ENCODE measurements at places on chromosomes 2 and 18. TPM values are rescaled to one million over a fixed set of nuclear protein-coding genes. Genes with fewer than 3 reads are reported as not detected.

DNA sequence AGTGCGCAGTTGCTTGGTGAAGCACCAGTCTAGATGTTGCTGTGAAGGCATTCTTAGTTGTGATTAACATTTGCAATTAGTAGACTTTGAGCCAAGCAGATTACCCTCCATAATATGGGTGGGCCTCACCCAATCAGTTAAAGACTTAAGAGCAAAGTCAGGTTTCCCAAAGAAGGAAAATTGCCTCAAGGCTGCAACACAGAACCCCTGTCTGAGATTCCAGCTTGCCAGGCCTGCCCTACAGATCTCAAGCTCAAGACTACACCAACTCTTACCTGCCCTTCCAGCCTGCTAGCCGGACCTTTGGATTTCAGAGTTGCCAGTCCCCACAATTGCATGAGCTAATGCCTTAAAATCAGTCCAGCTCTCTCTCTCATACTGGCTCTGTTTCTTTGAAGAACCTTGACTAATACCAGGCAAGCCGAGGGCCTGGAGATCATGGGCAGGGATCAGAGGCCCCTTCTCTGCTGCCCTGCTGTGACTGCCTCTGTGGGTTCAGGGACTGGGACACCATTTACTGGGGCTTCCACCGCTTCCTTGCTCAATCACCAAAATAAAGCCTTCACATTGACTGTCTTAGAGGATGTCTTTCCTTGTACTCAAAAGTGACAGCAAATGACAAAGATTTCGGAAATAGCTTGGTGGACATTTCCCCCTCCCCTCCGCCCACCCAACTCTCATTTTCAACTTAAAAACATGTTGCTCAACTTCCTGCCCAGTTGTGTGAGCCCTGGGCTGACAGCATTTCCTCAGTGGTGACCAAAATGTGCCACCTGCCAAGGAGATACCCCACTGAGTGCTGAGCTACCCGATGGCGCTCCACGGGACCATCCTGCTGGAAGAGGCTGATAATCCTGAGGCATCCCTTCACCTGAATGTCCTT, 86.7 kb downstream of the GALNT14 start:
- no peaks in the 10 kb centered on the region for H3K4me1 ChIP-seq
- no peak for DNase-seq
- H3K36me3 ChIP-seq, result no peaks in the 10 kb centered on the region
- H3K27ac ChIP-seq, result no peak overlapping the region

- H3K4me1 ChIP-seq, result no peaks in the 10 kb centered on the region
- no peaks in the 10 kb centered on the region for H3K27me3 ChIP-seq
- H3K4me3 ChIP-seq, result no peak overlapping the region
These were observed 122.9 kb downstream of the EPB41L3 start for GRCh38 chr18:5420906-5421305.

DNA sequence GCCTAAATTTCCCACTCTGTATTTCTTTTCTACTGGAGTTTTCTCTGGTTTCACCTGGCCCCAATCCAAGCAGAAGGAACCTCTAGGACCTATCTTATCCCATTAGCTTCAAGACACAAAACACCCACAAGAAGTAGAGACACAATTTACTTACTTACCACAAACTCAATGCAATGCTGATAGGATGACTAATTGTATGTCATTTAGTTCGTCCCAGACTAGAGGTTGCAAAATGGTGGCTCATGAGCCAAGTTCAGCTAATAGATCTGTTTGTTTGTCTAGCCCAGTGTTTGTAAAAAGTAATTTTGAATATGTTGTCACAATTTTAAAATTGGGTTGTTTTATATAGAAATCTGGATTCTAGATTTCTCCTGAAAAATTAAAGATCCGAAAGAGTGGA, 34.7 kb upstream of the ZSWIM2 start:
- H3K27ac ChIP-seq, result no peak overlapping the region
- H3K36me3 ChIP-seq, result no peaks in the 10 kb centered on the region
- DNase-seq, result no peak
- no peak overlapping the region for H3K4me3 ChIP-seq

DOCK10 gene
- 0.54 TPM for total RNA-seq

APOB gene
- total RNA-seq, result 1.6 TPM
